Activated T-helper 1 cell treated with Interleukin-2 at 50 U/mL for 16 hours (primary cell): ENCODE measurements at places on chromosomes 6 and 20.

DNA sequence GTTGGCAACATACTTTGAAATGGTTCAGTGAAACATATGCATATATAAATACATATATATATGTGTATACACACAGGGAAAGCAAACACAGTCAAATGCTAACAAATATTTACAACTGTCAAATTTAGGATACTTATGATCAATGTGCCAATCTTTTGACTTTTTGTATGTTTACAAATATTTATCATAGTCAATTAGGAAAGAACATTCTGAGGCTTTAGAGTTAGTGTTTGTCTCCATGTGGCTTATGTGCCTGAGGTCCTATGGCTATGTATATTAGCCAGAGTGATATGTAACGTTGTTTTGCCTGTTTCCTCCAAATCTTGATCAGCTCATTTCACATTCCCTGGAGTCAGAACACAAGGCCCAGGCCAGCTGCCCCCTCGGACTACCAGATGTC, 126.5 kb upstream of the MAN1A1 start:
- DNase-seq = no peak

GRCh38 chr6:166307082-166308032, 835 bp downstream of the PRR18 start:
- DNase-seq = no peak

DNA sequence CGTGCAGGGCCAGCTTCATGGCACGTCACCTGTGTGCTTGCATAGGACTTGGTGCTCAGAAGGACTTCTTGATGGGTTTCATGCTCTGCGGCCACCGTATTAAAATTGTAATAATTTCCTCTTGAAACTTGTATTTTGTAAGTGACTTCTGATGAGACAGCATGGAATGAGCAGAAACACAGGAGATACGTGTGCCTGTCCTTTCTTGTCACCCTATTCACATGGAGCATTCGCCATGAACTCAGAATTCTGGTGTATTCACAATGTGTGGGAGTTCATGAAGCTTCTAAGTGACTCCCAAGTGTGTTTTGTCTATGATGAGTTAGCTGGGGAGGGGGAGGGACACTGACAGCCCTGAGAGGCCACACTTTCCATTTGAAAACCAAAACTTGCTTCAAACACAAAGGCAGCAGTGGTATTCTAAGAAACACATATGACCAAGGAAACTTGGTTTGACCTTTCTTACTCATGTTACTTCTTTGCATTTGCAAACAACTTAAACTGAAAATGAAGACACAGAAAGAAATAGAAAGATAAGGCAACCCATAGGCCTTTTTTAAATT, 92.1 kb upstream of the NEDD9 start:
- no peak for DNase-seq

GRCh38 chr6:1911474-1911873, 301.8 kb downstream of the FOXC1 start:
- no peak for DNase-seq

DNA sequence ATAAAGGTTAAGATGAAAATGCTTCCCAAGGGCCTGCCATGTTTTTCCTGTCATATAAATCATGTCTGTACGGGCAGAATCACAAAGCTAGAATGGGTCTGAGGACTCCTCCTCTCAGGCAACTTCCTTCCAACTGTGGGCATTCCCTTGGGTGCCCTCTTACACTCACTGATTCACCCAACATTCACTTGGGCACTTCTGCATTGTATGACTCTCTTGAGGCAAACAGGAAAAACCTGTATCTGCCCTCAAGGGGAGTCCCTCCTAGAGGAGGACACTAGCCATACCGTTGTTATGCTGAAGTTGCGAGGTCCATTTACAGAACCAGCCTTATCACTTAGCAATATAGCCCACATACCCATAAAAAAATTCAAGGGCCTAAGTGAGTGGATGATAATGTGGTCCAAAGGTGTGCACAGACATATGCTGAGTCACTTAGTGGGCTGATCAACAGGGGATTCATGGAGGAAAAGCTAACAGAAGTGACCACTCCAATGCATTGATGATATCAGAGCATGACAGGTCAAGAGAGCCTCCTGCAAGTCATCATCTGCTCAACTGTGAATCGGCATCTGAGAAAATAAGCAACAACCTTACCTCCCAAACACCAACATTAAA, 131.1 kb downstream of the ATXN1 start:
- no peak for DNase-seq

DNA sequence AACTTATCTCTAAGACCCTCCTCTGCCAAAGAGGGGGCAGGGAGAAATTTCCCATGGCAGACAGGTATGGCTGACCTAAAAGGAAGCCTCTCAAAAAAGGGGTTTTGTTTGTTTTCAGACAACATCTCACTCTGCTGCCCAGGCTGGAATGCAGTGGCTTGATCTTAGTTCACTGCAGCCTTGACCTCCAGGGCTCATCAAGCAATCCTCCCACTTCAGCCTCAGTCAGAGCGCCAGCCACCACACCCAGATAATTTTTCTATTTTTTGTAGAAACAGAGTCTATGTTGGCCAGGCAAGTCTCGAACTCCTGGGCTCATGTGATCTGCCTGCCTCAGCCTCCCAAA, 3.8 kb downstream of the EZR start:
- DNase-seq = no peak

GRCh38 chr20:4320291-4320690, 304.9 kb upstream of the RNF24 start:
- DNase-seq = no peak

- DNase-seq = no peak
These were observed 102.8 kb downstream of the PREX1 start for GRCh38 chr20:48724891-48725554.

GRCh38 chr6:6824381-6824780, 235.9 kb downstream of the LY86 start:
- no peak for DNase-seq

- DNase-seq = no peak
These were observed 238.1 kb downstream of the RNGTT start for GRCh38 chr6:88725111-88725975.

DNA sequence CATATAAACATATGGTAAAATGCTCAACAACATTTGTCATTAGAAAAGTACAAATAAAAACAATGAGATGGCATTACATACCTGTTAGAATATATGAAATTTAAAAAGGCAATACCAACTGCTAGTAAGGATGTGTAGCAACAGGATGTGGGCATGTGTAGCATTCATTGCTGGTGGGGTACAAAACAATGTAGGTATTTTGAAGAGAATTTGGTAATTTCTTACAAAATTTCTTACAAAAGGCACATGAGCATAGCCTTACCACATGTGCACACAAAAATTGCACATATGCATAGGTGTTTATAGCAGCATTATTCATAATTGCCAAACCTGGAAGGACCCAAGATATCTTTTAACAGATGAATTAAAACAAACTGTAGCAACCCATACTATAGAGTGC, 1355.1 kb upstream of the CITED2 start:
- DNase-seq = no peak

DNA sequence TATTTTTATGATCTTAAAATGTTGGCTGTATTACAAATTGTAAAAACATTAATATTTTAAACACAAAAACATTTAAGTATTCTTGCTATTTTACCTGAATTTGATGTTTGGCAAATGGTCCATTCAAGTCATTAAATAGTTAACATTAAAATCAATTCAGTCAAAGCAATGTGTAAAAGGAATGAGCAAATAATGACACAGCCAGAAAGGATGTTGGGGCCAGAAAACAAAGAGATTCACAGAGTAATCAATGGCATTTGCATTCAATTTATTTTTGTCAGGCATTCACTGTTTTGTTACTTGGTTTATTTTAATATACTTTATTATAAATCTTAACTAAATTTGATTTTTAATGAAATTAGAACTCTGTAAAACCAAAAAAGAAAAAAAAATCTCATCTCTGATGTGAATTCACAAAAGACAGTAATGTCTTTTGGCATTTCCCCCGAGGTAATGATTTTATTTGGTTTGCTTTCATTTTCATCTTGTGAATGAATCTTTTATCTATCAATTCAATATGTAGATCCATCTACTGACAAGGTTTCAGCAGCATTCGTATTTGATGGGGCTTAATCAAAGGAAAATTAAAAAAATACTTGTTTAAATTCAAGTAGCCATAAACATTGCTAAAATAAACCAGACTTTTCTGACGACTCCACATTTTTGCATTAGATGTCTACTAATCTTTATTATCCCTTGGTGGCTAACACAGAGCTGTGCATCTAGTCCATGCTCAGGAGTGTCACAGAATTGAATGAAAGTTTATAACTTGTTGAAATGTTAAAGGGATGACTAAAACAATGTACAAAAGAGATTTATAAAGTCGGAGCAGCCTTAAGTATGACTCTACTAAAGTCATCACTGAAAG, 866.7 kb upstream of the GJE1 start:
- DNase-seq = no peak

DNA sequence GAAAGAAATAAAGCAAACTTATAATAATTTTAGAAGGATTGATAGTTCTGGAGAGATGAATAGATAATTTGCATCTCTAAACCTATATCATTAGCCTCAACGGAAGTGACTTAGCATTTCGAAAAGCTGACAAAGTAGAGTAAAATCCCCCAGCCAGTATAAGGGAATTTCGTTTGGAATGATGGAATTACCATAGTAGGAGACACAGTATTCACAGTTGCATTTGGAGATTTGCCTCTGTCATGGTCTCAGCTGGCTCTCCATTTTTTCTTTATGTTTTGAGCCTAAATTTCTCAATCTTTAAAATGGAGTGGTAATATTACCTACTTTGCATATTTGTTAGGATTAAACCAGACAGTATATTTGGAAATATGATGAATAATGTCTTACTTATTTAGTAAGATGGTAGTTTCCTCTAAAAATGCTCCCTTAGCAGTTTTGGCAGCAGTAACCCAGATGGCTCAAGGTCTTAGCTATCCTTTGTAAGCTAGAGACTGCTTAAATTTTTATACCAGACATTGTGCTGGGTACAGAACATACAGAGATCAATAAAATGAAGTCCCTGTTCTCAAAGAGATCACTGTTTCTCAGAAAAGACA, 58.2 kb downstream of the SMAP1 start:
- DNase-seq = no peak

DNA sequence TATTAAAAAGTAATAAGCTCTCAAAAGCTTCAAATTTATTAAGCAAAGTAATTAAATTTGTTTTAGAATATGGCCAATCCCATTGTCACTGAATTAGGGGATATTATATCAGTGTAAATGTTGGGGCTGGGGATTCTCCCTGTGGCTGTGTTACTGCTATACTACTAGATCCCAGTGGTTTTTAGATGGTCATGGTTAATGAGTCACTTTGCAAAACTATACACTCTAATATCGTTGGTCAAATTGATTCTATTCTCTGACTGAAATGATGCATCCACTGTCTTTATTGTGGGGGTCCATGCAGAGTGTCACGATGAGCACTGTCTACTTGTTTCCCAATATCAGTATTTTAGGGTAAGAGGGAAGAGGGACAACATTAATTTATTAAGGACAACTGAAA, 336.9 kb upstream of the PREP start:
- no peak for DNase-seq

GRCh38 chr20:10550204-10551118, 115.4 kb downstream of the SLX4IP start:
- DNase-seq = no peak
